ENCODE measurements at places on chromosomes 7 and 10.

GRCh38 chr7:150314639-150315239 is 8.4 kb upstream of the LRRC61 start:
- DNase-seq, result no peak

GRCh38 chr10:492836-493235 is 196.6 kb downstream of the DIP2C start:
- no peak for DNase-seq

- no peak for DNase-seq
Measured at GRCh38 chr10:30349967-30350735, 1.1 kb upstream of the MTPAP start.

GRCh38 chr10:1253523-1254353 is 197.6 kb downstream of the WDR37 start:
- DNase-seq, result no peak
